ENCODE measurements at places on chromosomes 6 and 20.

DNA sequence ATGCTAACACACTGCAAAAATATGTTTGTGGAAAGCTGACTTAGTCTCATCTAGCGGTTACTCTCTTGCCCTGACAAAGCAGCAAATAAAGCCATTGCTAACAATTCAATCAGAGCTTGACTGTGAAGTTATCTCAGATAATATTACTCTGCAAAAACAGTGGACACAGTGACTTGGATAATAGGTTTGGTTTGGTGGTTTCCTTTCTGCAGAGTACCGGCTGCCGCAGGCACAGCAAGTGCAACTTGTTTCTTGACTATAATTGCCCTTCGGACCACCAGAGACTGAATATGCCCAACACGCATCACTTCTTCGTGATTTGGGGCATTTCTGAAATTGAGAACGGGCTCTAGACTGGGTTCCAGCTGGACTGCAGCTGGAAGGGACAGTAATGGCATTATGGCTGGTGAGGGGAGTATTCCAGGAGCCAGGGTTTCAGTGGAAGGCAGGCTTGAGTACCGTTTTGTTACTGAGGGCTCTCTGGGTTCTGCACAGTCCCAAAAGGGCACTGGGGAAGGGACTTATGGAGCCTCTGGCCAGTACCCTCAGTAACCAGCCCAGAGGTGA, 40.0 kb downstream of the DSTN start:
- DNase-seq, result no peak

GRCh38 chr6:167791780-167792478, 34.8 kb upstream of the AFDN start:
- no peak for DNase-seq

- DNase-seq, result no peak
Measured at GRCh38 chr6:71153755-71154325, 134.8 kb upstream of the OGFRL1 start.

- DNase-seq, result peak; percentile 51
Measured at GRCh38 chr6:97177905-97178304, 105.1 kb downstream of the MMS22L start.

DNA sequence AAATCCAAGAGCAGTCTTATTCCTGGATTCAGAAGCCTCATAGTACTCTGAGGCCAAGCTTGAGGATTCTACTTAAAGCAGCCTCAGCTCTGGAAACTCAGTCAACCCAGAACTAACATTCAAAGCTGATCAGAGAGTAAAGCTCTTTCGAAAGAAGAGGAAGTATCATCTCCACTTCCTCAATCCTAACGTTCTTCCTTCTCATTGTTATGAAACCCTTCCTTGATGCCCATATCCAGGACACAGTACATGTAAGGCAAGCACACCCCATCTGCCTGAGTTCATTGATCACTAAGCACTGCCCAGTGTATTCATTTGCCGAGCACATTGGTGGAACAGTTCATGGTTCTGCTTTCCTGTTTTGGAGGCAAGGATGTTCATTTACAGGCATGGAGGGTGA, at the start of gene IPCEF1:
TSS of gene IPCEF1 (minus strand) at position 114 of the 400 bp plus-strand sequence. CDS start 90,856 bp downstream, outside the sequence.
- DNase-seq, result no peak

GRCh38 chr20:35598899-35599775, 16.5 kb upstream of the SPAG4 start:
- no peak for DNase-seq

- DNase-seq, result no peak
Measured at GRCh38 chr6:154974485-154975149, 20.5 kb upstream of the TIAM2 start.

GRCh38 chr20:2771631-2772080, 28.8 kb downstream of the CPXM1 start:
- no peak for DNase-seq

DNA sequence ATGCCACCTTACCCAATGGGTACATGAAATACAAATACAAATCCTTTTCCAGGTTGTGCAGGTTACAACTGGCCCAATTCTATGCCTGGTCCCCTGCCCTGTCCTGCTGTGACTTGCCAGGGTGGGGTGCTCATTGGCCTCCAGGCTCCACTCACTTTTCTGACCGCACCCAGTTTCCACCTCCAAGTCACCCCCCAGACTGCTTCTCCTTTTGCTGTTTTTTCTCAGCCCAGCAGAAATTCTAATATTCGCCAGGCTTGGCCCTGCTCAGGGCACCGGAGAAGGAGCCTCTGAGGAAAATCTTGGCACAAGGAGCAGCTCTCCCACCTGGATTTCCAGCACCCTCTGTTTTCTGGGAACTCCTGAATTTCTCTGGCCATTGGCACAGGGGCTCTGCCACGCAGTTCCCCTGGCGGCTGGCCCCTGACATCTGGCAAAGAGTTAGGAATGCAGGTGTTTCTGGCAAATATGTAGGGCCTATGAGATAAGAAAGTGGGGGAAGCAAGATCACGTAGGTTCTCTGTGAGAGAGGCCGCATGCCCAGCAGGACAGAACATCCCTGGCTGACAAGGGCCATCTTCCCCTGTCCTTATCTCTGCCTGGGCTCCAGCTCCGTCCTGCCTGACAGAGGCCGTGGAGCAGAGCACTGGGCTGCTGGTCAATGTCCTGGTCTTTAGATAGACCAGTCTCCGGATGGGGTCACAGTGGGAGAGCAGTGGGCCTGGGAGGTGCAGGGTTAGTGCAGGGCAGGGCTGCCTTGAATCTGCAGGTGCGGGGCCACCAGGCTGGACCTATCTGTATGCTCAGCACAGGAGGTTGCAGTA, 2.9 kb upstream of the RAET1E start:
- DNase-seq, result no peak

DNA sequence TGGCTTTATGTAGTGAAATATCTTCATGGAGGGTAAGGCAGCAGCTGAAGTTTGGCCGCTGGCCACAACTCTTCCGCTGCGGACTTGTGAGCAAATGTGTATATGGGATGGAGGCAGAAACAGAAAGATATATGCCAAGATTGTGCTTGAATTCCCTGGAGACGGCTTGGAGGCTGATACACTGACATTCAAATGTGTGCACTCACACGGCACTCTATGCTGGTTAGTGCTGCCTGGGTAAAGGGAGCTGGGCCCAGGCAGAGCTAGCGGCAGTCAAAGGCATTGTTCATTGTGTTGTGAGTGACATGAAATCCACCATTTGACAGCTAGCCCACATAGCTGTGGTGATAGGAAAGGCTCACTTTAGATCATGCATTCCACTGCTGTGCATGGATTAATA, 202.7 kb downstream of the CLIC5 start:
- no peak for DNase-seq

GRCh38 chr20:62377615-62378178, 9.2 kb upstream of the RPS21 start:
- DNase-seq, result no peak

- no peak for DNase-seq
Measured at GRCh38 chr6:125738276-125738675, 11.2 kb upstream of the HEY2 start.

- DNase-seq, result no peak
Measured at GRCh38 chr6:40480678-40481077, 106.5 kb downstream of the LRFN2 start.

DNA sequence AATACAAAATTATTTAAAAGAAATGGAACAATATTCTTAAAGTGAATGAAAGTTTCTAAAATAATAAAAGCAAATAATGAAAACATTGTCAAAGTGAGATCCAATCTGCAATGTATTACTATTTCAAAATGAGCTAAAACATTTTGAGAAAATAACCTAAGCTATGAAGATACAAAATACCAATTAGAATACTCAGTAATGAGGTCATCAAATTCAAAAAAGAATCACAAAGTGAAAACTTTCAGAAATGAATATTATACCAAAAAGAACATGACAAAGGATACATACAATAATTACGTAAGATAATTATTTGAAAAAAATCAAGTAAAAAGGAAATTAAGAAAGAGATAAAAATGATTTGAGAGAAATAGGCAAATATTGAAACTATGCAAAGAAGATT, 634.5 kb downstream of the EYS start:
- no peak for DNase-seq

- DNase-seq, result peak; percentile 22
Measured at GRCh38 chr6:149897015-149897697, 757 bp downstream of the RAET1E start.

GRCh38 chr6:166767230-166767629, 140.2 kb upstream of the RPS6KA2 start:
- no peak for DNase-seq
